Stimulated activated CD8-positive, alpha-beta memory T cell treated with anti-CD3 and anti-CD28 coated beads, Interleukin-12 subunit alpha, Interleukin-12 subunit beta, amount 100 ng/mL, for 4 hours (primary cell): ENCODE measurements at places on chromosomes 16 and 17.

GRCh38 chr17:82961366-82962162, 117.8 kb upstream of the METRNL start:
- DNase-seq, result no peak

GRCh38 chr17:62085511-62086408, 20.7 kb upstream of the MED13 start:
- DNase-seq, result no peak

DNA sequence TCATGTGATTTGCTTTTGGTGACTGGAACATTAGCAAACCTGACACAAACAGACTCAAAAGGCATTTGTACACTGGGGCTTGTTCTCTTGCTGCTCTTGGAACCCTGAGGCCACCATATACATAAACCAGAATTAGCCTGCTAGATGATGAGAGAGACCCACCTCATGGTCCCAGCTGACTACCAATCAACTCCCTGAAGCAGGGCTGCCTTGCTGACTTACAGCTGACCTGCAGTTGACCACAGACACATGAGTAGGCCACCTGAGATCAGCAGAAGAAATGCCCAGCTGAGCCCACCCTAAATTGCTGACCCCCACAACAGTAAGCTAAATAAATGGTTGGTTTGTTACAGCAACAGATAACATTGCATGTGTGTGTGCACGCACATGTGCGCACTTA, 28.7 kb downstream of the BRIP1 start:
- no peak for DNase-seq

GRCh38 chr17:32517982-32518381, 31.2 kb downstream of the CDK5R1 start:
- no peak for DNase-seq

DNA sequence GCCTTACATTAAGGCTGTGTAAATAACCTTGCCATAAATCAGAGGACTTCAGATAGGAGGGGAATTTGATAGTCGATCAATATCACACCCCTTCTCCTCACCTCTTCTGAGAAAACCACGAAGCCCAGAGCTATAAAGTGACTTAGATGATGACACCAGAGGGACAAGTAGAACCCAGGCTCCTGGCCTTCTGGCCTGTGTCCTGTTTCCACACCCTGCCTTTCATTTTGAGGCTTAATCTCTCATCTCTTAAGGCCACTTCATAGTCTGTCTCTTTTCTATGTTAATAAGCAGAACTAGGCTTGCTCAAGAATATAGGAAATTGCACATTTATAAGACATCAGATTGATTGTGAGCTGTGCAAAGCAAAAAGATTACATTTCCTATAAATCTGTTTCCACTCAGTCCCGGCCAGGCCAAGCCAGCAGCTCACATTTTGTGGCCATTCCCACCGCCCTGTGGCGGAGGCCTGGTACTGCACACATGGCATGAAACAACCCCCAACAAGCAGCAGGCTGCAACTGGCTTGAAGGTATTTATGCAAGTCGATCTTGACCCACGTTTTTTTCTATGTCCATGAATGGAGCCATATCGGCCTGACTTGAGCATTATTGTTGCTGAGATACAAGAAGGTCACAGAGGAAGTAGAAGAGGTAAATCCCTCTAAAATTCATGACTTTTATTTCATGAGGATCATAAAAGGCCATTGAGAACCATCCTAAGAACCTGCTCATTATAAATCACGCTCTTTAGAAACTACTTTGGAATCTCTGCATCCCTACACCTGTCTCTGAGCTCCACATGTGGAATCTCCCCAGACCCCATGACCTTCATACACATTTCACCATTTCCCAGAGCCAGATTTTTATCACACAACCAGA, 93.7 kb downstream of the PMP22 start:
- DNase-seq, result no peak

GRCh38 chr17:56781906-56782305, 51.8 kb downstream of the C17orf67 start:
- no peak for DNase-seq

GRCh38 chr16:21194771-21195301, 16.5 kb downstream of the ZP2 start:
- no peak for DNase-seq

DNA sequence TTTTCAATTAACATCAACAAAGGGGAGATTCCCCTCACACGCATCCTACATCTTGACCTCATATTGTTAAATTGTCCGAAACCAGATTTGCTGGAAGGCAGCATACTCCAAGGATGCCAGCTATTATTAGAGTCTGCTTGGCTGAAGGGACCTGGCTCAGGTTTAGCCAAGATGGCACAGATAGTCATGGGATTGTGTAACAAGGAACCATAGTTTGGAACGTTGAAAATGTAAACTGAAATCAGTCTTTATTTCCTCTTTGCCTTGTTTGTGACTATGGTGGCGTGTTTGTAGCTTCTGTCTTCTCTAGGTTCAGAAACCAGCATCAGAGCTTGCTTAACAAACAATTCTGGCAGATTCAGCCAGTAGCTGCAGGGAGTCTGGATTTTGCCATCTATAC, 5.9 kb downstream of the ARSG start:
- no peak for DNase-seq

- no peak for DNase-seq
Observed at GRCh38 chr17:17781591-17782496, 54.9 kb downstream of the SREBF1 start.

- no peak for DNase-seq
Observed at GRCh38 chr16:17397499-17397891, 73.3 kb downstream of the XYLT1 start.

DNA sequence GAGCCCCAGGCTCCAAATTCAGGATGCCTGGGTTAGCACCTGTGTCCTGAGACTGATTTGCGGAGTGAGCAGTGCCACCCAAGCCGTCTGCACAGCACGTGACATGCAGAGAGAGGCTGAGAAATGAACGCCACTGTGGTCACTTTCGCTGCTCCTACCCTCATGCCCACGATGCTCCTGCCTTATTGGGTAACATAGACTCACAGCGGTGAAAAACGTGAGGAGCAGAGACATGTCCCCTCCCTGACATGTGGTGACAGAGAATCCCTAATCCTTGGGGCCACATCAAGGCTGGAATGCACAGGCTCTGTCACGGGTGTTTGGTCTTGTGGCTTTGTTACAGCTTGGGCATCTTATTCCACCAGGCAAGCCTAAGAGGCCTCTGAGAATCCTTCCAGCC, 52.1 kb upstream of the CACNG5 start:
- DNase-seq, result no peak
